ENCODE measurements at places on chromosomes 5 and 9.

- DNase-seq: no peak
These were observed 39.8 kb upstream of the FUBP3 start for GRCh38 chr9:130539420-130540223.

- DNase-seq: no peak
These were observed 60.2 kb downstream of the PARP8 start for GRCh38 chr5:50726475-50727148.

- no peak for DNase-seq
These were observed 5.3 kb upstream of the SLC25A48 start for GRCh38 chr5:135829179-135829578.

GRCh38 chr5:83059341-83059740, 17.9 kb downstream of the TMEM167A start:
- DNase-seq: no peak

DNA sequence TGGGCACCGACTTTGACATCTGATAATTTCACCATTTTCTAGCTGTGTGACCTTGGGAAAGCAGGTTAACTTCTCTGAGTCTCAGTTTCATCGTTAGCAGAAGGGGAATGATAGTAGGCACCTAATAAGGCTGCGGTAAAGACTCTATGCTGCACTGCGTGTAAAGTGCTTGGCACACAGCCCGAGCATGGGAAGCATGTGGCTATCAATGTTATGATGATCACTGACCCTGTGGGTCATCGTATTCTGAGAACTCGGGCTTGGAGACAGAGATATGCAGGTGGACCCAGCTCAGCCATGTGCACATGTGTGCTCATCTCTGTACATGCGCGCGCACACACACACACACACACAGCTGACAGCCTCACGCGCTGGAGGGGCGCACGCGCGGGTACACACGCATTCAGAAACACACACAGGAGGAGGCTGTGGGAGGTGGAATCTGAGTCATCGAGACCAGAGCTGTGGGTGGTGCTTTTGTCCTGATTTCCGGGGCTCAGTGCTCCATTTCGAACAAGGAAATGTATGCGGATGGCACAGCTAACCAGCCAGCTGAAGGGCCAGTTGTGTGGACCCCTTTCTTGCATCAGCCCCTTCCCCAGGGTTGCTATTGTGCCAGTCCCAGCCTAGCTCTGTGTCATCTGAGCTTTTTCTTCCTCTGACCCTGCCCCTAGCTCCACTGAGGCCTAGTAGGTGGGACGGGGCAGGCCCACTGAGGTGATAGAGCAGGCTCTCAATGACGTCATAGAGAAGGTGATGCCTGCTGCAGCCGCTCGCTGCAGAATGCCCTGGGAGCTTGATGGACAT, 11.1 kb upstream of the ARAP3 start:
- DNase-seq: no peak

DNA sequence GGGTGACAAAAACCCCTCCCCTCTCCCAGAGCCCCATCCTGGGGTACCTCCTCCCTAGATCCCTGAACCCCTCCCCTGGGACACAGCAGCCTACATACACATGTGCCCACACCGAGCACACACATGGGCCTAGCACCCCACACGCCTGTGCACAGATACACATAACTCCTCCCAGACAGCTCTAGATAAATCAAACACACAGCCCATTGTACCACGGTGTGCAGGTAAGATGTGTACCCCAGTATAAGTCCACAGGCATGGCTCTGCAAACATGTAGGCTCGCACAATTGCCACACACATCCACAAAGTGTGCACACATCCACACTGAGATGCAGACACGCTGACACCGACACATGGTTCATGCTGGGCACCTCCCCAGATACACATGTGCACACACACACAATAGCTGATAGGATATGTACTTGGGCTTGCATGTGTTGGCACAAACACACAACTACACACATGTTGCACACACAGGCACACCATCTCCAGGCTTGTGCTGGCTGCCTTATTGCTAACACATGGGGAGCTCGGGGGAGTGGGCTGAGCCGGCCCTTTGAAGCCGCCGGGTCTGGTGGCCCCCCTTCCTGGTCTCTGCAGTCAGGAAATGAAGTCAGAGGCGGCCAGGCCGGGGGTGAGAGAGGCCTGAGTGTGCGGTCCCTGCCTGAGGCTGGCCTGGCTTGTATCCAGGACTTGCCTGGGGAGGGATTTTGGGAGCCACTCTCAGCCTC, 30.2 kb downstream of the GOLGA2 start:
- DNase-seq: no peak

- no peak for DNase-seq
These were observed 219.8 kb downstream of the AOPEP start for GRCh38 chr9:94946256-94946655.

Measured in GM13977 (cell line).